ENCODE measurements at places on chromosomes 3 and 15. TPM values are rescaled to one million over a fixed set of nuclear protein-coding genes. Genes with fewer than 3 reads are reported as not detected.

Gene CXCR6
- total RNA-seq = not detected

Gene STRIT1
- total RNA-seq = not detected

Gene IQCH
- total RNA-seq = 4.3 TPM

Gene FEZF2
- total RNA-seq = not detected

Gene GOLGA6B
- not detected for total RNA-seq

Gene DISP2
- total RNA-seq = 0.49 TPM

Gene PIGB
- total RNA-seq = 15.3 TPM

Gene WDR49
- total RNA-seq = not detected

Gene SH2D7
- total RNA-seq = not detected

Gene ZNF148
- total RNA-seq = 24.5 TPM

Gene ASB14
- total RNA-seq = not detected

Gene SEMA3G
- total RNA-seq = not detected

Gene FANCD2
- total RNA-seq = 16.0 TPM

Gene EFHB
- total RNA-seq = not detected

Gene CERS3
- not detected for total RNA-seq

Gene ADAMTS17
- not detected for total RNA-seq

Gene ZIC4
- total RNA-seq = 0.02 TPM

Gene MFGE8
- 83.4 TPM for total RNA-seq

Gene CPLX3
- not detected for total RNA-seq

Gene TRIM59
- total RNA-seq = 17.4 TPM

Gene CACNA2D3
- total RNA-seq = 0.91 TPM

Gene C3orf20
- total RNA-seq = not detected

Gene FRMD4B
- 0.25 TPM for total RNA-seq

Gene RPP25
- total RNA-seq = 0.10 TPM

Gene RGMA
- not detected for total RNA-seq

Gene TBC1D23
- 81.2 TPM for total RNA-seq

Gene WDR93
- 0.25 TPM for total RNA-seq

Gene TGM5
- not detected for total RNA-seq

Gene NAA50
- 218 TPM for total RNA-seq

Gene LRRK1
- total RNA-seq = 0.20 TPM

Gene ANKRD63
- not detected for total RNA-seq

Gene ANKRD28
- 41.9 TPM for total RNA-seq

Gene VIPR1
- 0.15 TPM for total RNA-seq

Gene GATA2
- 36.3 TPM for total RNA-seq

Gene METTL6
- 21.6 TPM for total RNA-seq

Gene ADAMTS9
- total RNA-seq = 0.15 TPM

Gene MUC13
- total RNA-seq = not detected

Gene GRAMD1C
- total RNA-seq = 2.2 TPM

Gene PRICKLE2
- total RNA-seq = 3.2 TPM

Gene LRRC3B
- total RNA-seq = not detected

Gene SIDT1
- total RNA-seq = 0.17 TPM

Gene P3H2
- total RNA-seq = 95.5 TPM

Gene CD47
- 184 TPM for total RNA-seq

Gene SLCO2A1
- 0.47 TPM for total RNA-seq

Gene TEX55
- total RNA-seq = not detected

Gene CILP
- total RNA-seq = not detected

Gene PYGO1
- 5.4 TPM for total RNA-seq

All from M059J (cell line).